Stimulated activated CD8-positive, alpha-beta memory T cell treated with anti-CD3 and anti-CD28 coated beads, Interleukin-2, amount 100 ng/mL, for 48 hours (primary cell): ENCODE measurements at places on chromosomes 7 and 10.

GRCh38 chr7:34191771-34192479 lies 286.6 kb downstream of the BMPER start:
- DNase-seq, result no peak

DNA sequence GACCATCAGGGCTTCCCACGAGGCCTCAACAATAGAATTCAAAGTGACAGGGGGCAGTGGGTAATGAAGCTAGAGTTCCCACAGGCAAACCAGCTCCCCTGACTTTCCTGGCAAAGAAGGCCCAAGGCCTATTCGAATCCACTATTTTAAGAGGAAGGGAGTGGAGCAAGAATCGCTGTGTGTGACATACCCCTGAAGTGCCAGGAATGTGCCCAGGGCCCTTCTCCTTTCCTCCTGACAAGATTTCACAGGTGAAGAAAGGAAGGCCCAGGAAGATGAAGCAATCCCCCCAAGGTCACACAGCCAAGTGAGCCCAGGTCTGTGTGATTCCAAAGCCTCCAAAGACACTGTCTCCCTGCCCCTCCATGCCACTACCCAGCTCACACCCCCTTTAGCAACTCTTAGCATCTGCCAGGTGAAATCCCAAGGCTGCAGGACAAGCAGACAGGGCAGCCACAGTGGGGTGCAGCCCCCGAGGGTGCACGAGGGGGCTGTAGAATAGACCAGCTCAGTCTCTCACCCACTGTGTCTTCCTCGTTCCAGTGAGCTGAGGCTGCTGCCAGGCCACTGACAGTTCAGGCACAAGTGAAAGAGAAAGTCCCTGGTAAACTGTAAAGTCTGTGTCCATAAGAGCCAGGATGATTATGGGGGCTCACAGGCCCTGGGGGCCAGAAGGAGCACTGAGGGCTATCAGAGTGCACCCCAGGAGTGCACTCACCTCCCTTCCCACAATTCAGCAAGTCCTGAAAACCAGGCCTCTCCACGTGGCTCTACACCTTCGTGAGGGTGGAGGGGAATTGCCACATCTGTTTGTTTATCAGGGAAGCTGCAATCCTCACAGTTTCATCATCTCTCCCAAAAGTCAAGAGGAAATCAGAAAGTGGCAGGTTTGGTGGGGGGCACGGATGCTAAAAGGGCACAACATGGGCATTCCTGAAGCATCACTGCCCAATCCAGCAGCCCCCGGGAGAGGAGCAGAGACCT lies 70.8 kb upstream of the ZMIZ1 start:
- DNase-seq, result no peak

DNA sequence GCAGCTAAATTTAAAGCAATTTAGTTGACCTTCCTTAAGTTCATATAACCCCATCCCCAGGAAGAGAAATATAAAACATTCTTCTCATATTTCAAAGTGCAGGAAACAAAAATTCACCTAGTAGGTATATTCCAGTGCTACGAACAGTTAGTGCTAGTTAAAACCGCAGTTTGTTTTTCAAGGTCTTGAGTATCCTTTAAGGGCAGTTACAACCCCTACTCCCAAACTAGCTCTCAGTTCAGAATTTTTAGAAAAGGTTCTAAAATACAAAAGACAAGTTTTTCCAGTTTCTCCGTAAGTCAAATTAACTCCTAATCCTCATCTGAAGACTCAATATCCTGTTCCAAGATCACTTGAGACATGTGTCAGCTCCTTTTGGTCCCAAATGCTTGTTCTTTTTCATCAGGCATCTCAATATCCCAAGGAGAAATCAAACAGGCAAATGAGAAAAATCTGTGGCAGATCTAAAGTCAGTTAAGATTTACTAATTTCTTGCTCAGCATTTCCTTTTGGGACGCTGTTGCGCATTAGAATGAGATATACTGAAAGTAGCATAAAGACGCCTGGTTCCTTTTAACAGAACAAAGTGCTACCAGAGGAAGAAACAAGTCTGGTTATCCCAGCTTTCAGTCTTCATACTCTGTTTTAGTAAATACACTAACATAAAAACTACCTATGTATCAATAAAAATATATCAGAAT lies 51.8 kb downstream of the ARHGAP12 start:
- DNase-seq, result no peak

GRCh38 chr7:42210779-42211178 lies 26.2 kb downstream of the GLI3 start:
- DNase-seq, result no peak

GRCh38 chr7:80603940-80604339 lies 34.5 kb upstream of the CD36 start:
- no peak for DNase-seq

- DNase-seq, result no peak
These were observed 54.9 kb downstream of the KCNH2 start for GRCh38 chr7:150923196-150923595.

GRCh38 chr7:151566897-151567320 lies 47.2 kb upstream of the RHEB start:
- DNase-seq, result no peak

GRCh38 chr7:1725199-1725690 lies 55.2 kb downstream of the ELFN1 start:
- DNase-seq, result no peak

GRCh38 chr10:83929399-83929798 lies 209.9 kb upstream of the GHITM start:
- no peak for DNase-seq

GRCh38 chr7:42485301-42485766 lies 248.3 kb upstream of the GLI3 start:
- DNase-seq, result no peak

GRCh38 chr10:117421985-117422384 lies 46.7 kb upstream of the PDZD8 start:
- DNase-seq, result no peak

DNA sequence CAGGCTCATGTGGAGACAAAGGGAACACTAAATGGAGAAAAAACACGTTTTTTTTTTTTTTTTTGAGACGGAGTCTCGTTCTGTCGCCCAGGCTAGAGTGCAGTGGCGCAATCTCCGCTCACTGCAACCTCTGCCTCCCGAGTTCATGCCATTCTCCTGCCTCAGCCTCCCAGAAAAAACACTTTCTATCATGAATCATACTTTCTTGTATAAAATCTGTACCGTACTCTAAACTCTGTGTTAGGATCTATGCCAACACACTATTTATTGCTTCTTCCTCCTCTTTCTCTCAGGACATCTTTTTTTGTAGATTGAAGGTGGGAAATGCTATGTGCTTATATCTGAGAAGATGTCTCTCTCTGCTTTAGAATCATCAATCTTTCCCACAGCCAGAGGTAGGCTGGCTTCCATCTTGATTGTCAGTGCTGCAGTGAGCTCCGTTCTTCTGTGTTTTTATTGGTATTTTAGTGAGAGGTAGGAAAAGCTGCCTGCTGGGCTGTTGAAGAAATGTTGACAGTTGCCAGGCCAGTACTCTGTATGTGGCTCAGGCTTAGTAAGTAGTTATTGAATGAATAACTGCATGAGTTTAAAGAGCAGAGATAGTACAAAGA lies 101.1 kb downstream of the GPR85 start:
- no peak for DNase-seq
